ENCODE measurements at places on chromosomes 12 and 14. TPM values are rescaled to one million over a fixed set of nuclear protein-coding genes. Genes with fewer than 3 reads are reported as not detected.

DNA sequence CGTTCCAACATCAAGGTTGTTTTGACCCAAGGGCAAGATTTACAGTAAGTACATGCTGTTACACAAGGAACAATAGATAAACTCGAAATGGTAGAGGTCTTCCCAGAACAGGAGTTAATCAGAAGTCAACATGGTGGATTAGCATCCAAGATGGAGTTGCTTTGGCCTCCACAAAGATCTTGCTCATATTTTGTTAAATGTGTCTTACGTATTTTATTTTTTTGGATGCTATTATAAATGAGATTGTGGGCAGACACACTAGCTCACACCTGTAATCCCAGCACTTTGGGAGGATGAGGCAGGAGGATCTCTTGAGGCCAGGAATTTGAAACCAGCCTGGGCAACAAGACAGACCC is 22.3 kb upstream of the RAB21 start:
- DNase-seq, result no peak

GRCh38 chr14:92039063-92039718 is 668 bp downstream of the TRIP11 start:
- DNase-seq, result peak; percentile 65

- no peak for DNase-seq
These were observed at the start of gene CCDC198 for GRCh38 chr14:57493467-57494181. Gene CCDC198 (minus strand): TSS chr14:57493857. CDS start chr14:57493715, 142 bp downstream.

DNA sequence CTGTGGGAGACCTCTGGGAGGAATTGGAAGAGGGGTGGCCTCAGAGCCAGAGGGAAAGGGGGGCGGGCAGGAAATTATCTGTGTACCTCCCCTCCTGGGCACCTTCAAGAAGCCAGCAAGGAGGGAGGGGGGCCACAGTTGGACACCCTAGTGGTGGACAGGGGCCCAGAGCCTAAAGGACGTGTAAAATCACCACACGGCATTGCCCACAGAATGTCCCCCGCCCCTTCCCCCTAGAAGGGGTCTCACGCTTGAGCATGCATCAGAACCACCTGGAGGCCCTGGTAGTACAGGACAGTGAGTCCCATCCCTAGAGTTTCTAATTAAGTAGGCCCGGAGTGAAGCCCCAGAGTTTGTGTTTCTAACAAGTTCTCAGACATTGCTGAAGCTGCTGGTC is 8.2 kb downstream of the ENDOU start:
- DNase-seq, result no peak

DNA sequence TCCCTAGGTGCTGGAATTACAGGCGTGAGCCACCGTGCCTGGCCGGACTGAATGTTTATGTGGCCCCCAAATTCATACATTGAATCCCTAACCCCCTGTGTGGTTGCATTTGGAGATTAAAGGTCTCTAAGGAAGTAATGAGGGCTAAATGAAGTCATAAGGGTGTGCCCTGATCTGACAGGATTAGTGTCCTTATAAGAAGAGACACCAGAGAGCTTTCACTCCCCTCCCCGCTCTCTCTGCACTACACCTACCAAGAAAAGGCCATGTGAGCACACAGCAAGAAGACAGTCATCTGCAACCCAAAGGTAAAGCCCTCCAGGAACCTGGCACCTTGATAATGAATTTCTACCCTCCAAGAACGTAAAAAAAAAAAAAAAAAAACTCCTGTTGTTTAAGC is 212.1 kb upstream of the CAND1 start:
- DNase-seq, result no peak

- DNase-seq, result no peak
These were observed 238.5 kb downstream of the SPTSSA start for GRCh38 chr14:34223373-34224148.

PRDM4 gene
- polyA plus RNA-seq, result 22.1 TPM

OR4E2 gene
- polyA plus RNA-seq, result not detected

DNA sequence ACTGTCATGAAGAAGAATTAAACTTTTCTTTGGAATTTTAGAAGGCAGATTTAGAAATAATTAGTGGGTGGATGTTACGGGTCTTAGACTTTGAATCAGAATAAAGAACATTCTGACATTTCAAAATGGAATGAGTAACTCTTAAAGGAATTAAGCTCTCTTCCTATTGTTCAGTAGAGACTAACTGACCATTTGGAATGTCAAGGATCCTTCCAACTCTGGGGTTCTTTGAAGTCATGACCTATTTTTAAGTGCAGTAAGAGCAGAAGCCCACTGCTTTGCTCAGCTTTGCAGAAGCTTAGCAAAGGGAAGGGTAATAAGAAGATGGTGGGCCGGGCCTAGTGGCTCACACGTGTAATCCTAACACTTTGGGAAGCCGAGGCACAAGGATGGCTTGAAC is 4.0 kb downstream of the CHURC1 start:
- DNase-seq, result no peak

DNA sequence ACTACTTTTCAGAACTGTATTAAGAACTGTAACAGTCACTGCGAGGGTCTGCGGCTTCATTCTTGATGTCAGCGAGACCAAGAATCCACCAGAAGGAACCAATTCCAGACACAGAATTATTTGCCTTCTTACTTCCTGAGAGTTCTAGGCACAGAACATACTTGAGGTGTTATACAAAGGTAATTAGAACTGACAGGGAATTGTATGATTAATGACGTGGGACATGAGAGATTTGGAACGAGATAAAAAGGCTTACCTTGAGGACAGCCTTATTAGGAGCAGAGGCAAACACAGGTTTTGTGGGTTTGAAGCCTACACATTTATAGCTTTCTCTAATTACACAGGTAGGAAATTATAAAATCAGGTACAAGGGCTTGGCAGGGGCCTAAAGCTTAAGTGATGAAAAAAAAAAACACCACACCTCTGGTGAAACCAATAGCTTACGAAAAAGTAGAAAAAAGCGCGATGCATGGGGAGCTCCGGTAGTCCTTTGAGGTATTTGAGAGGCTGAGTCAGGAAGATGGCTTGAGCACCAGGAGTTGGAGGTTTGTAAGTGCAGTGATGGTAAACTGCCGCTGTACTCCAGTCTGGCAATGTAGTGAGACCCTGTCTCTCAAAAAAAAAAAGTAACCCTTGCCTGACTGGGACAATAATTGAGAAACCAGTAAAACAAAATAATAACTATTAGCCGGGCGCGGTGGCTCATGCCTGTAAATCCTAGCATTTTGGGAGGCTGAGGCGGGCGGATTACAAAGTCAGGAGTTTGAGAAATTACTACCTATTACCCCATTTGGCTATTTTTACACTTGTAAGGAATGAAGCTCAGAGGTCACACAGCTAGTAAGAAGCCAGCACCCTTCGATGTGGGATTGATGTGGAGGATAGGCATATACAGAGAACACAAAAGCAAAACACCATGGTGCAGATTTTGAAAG is 795 bp upstream of the ACOT2 start:
- DNase-seq, result no peak

KRT79 gene
- not detected for polyA plus RNA-seq

DLGAP5 gene
- polyA plus RNA-seq, result 6.2 TPM

DNA sequence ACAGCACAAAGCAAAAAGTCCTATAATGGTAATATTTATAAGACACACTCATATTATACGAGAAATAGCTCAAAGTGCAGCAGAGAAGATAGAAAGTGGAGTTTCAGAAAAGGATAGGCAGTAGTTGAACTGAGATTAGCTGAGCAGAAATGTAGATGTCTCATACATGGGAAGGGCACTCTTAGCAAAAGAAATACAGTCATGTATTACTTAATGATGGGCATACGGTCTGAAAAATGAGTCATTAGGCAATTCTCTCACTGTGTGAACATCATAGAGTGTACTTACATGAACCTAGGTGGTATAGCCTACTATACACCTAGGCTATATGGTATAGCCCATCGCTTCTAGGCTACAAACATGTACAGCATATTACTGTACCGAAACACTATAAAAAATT is 671.3 kb downstream of the RPS29 start:
- DNase-seq, result no peak

- no peak for DNase-seq
These were observed 457.3 kb downstream of the LRIG3 start for GRCh38 chr12:58463051-58463450.

- no peak for DNase-seq
These were observed 186.3 kb upstream of the EGLN3 start for GRCh38 chr14:34137001-34137745.

- no peak for DNase-seq
These were observed at the start of gene MFAP5 for GRCh38 chr12:8662593-8662992. Gene MFAP5 (minus strand): TSS chr12:8662826. CDS start chr12:8662104, 722 bp downstream.
